ENCODE measurements at places on chromosomes 7 and 10.
A peak's percentile ranks its signal among the peaks of the same experiment; 100 is the strongest.

DNA sequence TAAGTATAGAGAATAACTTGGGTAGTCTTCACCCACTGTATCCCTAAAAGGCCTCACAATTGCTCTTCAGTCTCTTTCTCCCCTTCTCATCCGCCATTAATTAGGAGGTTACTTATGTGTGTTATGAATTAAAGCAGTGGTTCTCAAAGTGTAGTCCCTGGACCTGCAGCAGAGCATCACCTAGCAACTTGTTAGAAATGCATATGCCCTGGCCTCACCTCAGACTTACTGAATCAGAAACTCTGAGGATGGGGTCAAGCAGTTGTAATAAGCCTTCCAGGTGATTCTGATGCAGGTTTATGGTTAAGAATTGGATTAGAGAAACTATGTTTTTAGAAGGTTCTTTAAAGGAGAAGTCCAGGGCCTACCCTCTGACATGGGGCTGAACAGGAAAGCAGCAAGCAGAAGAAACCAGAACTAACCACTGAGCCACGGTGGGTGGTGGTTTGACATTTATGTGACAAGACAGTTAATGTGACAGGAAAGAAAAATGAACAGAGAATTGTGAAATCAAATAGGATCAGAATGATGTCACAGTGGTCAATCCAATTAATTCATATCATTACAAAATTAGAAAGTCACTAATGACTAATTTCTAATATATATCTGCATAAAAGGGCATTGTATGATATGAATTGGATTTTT lies 37.6 kb downstream of the ENTPD1 start:
- DNase-seq = no peak

DNA sequence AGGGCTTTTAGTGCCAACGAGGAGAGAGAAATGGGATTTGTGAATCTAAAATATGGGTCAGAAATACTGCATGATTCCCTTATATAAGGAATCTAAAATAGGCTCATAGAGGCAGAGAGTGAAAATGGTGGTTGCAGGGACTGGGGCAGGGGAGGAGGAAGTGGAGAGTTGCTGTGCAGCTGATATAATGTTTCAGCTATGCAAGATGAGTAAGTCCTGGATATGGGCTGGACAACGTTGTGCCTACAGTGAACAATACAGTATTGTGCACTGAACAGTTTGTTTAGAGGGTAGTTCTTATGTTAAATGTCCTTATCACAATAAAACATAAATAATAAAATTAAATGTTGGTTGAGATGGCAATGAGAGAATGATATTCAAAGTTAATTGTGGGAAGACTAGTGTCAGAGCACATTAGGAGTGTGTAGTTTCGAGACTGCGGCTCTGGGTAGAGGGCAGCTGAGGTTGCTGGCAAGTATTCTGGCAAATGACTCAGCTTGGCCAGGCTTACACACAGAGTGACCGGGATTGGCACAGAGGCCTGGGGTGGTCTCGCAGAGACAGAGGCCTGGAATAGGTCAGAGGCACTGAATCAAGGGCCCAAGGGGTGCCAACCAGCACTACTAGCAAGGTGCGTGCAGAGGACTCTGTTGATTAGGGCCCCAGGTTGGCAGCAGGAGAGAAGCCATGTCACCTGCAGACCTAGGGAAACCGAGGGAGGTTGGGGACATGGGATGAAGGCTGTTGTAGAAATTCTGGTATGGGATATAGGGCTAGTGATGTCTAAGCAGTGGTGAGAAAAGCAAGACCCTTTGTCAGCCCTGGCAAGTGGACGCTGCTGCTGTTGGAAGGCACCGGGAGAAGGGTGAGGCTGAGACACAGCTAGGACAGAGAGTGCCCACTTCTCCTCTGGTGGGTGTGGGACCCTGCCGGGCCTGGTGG lies 2.8 kb upstream of the DEPP1 start:
- no peak for DNase-seq

DNA sequence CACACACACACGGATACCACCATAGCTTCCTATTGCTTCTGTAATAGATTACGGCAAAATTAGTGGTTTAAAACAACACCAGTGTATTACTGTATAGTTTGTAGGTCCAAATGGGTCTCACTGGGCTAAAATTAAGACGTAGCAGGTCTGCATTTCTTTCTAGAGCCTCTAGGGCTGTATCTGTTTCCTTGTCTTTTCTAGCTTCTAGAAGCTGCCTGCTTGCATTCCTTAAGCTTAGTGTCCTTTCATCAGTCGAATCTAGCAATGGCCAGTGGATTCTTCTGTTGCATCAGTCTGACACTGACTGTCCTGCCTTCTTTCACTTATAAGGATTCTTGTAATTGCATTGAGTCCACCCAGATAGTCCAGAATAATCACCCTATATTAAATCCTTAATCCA lies 882.3 kb downstream of the PCDH15 start:
- DNase-seq = no peak

DNA sequence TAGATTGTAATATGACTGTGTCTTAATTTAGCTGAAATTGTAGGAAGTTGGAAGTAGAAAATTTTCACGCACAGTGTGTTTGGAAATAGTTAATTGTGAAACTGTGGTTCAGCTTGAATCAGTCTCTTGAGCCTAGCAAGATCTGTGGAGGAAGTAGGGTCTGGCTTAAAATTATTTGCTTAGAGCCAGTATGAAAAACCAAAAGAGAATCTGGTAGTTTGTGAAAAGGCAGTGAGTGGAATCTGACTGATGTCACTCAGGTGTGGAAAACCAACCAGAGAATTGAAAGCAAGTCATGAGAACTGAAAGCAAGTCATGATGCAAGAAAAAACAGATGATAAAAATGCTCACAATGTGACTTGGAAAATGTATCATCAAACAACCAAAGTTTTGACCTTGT lies 11.5 kb downstream of the LIPJ start:
- no peak for DNase-seq

DNA sequence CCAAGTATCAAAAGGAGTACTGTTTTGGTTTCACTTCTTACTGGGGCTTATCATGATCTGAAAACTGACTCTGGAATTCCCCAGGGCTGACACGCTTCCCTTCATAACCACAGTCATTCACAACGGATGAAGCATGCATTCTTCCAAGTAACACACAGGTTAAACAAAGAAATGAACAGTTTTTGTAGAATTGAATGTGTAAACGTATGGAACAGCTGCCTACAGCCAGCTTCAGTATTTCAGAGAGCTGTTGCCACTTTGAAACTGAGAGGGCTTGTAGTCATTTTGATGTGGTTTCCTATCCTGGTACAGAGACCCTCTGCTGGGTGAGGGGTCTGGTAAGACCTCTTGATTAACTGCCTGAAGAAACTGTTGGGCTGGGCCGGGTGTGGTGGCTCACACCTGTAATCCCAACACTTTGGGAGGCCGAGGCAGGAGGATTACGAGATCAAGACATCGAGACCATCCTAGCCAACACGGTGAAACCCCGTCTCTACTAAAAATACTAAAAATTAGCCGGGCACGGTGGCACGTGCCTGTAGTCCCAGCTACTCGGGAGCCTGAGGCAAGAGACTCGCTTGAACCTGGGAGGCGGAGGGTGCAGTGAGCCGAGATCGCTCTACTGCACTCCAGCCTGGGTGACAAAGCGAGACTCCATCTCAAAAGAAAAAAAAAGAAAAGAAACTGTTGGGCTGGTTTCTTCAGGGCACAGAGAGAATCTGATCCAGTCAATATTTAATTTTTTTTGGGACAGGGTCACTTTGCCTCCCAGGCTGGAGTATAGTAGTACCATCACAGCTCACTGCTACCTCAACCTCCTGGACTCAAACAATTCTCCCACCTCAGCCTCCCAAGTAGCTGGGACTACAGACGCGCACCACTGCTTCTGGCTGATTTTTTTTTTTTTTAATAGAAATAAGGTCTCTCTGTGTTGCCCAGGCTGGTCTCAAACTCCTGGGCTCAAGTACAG lies 4.7 kb downstream of the NFE2L3 start:
- DNase-seq = peak; percentile 43

DNA sequence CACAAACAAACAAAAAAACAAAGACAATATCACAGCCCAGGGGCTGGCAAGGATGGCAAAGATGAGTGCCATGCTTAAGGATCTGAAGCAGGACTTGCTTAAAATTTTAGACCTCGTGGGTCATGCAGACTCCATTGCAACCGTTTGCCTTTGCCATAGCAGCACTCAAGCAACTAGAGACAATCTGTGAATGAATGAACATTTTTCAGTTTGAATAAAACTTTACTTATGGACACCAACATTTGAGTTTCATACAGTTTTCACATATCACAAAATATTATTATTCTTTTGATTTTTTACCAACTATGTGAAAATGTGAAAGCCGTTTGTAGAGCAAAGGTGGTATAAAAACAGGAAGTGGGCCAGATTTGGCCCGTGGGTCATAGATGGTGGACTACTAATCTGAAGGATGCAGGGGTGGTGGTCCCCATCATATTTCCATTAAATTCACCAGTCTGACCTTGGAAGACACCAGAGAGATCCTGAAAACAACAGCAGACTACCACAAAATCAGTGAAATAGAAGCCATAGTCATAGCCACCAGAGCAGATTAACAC lies 8.3 kb upstream of the RBM17 start:
- no peak for DNase-seq

DNA sequence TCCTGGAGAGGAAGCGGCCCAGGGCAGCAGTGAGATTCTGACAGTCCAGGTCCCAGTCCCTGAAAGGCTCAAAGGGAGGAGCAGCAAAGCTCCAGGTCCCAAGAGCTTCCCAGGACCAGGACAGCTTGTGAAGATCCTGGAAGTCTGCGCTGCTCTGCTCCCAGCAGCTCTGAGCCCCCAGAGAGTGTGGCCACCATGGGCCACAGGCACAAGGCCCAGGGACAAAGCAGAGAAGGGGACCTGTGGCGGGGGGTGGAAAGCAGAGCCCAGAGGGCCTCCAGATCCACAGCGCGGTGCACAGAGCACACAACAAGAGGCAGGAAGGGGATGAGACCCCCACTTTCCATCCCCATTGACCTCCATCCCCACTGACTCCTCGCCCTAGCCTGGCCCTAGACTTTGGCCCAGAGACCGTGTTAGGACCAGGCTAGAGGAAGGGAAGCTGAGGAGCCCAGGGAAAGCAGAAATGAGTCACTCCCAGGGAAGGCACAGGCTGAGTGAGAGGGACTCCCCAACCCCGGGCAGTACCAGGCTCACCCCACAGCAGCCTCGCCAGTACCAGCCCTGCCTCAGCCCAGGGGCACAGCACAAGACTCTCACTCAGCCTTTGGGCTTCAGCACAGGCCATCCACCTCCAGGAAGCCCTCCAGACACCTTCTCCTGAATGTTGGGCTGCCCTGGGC lies 75.5 kb downstream of the GRID1 start:
- no peak for DNase-seq

GRCh38 chr7:18715988-18716387 lies 220.4 kb downstream of the HDAC9 start:
- DNase-seq = no peak

DNA sequence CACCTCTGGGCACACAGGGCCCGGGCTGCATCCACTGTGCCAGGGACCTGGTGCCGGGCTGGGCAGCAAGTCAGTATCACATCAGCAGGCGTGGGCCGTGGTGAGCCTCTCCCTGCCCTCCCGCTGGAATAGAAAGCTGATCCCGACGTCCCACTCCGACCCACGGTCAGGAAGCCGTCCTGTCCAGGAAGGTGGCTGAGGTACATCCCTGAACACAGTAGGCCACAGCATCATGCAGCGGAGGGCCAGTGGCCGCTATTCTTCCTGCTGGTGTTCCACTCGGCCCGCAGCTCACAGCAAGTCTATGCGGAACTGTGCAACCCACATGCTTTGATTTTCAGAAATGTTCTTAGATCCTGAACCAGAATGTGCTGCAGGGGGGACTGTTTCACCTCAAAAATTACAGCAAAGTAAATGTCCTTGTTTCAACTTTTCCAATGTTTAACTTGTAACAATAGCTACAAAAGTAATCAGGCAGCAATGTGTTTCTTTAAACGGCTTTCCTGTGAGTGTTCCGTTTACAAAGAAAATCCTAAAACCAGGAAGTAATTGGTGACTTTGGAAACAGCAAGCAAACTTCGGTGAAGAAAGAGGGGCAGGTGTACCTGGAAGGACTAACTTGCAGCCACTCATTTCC lies 676 bp upstream of the GPR146 start:
- no peak for DNase-seq

GRCh38 chr7:40972426-40972825 lies 730.5 kb downstream of the INHBA start:
- DNase-seq = no peak

DNA sequence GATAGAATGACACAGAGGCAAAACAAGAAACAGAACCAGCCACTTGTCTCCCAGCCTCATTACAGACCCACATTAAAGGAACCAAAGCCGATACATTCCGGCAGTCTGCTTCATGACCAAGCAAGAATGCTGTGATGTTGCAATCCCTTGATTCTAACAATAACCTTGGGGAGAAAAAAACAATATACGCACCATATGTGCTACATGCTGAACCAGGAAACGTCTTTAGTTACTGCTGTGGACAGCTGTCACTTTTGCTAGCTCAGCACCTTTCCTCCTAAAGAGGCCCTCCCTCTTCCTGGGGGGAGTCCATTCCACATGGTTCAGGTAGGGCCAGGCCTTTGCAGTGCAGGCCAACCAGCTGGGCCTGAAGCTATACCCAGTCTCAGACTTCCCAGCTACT lies 79.1 kb downstream of the PRTFDC1 start:
- no peak for DNase-seq

GRCh38 chr10:103733045-103733419 lies 122.3 kb downstream of the SH3PXD2A start:
- no peak for DNase-seq

DNA sequence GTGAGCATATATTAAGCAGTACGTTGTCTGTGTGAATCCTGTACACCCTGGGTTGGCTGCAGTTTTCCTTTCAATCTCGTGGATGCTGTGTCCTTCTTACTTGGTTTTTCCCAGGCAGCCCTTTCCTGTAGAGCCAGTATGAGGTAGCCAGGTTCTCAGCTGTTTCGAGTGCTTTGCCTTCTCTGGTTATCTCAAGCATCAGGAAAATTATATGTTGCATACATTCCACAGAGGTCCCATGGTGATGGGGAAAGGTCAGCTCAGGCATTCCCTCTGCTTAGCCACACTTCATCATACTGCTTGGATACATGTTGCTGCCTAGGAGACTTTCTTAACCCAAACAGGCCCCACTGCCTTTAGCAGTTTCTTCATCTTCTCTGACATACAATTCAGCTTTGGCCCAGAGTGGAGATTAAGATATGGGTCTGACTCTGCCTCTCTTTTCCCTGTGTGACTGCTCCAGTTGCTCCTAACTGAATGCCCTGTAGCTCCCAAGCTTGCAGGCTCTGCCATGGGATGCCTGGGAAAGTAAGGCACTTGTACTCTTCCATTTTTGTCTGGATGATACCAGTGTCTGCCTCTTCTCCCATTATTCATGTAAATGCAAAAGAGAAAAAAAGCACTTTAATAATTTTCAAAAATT lies 11.3 kb downstream of the GNAI1 start:
- no peak for DNase-seq

DNA sequence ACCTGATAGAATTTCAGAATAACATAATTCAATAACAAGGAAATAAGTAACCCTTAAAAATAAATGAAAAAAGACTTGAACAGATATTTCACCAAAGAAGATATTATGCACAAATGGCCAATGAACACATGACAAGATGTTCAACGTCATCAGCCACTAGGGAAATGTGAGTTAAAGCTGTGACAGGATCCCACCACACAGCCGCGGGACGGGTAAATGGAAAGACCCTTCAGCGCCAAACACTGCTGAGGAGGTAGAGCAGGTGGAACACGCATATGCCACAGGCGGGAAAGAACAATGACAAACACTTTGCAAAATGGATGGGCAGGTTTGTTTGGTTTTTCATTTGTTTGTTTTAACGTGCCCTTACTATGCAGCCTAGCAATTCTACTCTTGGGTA lies 86.1 kb upstream of the RNF32 start:
- no peak for DNase-seq

- DNase-seq = no peak
Measured at GRCh38 chr7:19405541-19405940, 260.3 kb upstream of the FERD3L start.

- DNase-seq = peak; percentile 54
Measured at GRCh38 chr7:129367700-129368388, 66.4 kb upstream of the STRIP2 start.
